ENCODE measurements at places on chromosomes 5 and 9. TPM values are rescaled to one million over a fixed set of nuclear protein-coding genes. Genes with fewer than 3 reads are reported as not detected.

FTMT gene
- total RNA-seq: not detected

FREM1 gene
- total RNA-seq: 0.58 TPM

PCDHGA6 gene
- total RNA-seq: 4.1 TPM

DNA sequence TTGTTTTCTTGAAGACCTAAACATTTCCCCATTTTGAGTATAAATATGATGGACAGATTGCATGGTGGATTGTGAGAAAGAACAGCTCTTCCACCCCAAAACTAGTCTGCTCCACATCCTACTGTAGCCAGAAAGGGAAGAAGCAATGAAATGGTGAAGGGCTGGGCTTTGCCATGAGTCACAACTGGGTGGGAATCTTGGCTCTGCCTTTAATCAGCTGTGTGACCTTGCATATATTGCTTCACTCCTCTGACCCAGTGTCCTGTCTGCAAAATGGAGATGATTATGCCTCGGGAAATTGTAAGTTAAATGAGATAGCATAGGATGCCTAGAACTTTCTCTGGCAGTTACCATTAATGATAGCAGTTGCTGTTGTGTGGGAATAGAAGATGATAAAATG, 101.9 kb downstream of the PDE8B start:
- no peak for DNase-seq

DNA sequence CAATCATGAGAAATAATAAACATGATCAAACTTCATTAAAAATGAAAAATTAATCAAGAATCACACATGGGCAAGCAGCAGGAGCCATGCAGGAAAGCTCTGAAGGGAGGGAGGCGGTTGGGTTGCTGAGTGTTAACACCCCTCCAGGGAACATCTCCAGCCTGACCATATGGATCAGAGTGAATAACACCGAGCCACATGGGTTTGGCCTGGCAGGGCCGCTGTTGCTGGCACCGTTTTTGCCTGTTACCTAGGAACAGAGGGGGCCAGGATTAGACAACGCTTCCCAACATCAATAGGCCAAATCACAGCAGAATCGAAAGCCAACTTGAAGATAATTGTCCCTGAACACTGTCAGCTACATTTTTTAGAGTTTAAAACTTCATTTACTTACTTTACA, 160.2 kb downstream of the DENND1A start:
- DNase-seq: no peak

Measured in esophagus muscularis mucosa (tissue), 4 donors.